ENCODE measurements at places on chromosomes 16 and 17.

- peak; percentile 86 for DNase-seq
Measured at GRCh38 chr17:9239793-9240658, 218.7 kb downstream of the NTN1 start.

DNA sequence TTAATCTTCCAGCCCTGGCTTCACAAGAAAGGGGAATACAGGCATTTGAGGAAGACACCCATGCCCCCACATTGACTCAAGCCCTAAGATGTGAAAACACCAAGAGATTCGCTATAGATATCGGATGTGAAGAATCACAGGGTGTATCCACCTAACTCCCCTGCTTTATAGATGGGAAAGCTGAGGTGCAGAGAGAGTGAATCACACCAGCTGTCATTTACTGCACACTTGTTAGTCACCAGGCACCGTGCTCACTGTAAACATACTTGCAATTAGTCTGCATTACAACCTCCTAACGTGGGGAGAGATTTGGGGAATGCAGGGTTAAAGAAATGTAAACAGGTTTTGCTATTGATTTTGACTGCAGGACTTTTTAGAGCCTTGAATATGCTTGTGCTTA is 325.5 kb downstream of the C16orf95 start:
- no peak for DNase-seq

DNA sequence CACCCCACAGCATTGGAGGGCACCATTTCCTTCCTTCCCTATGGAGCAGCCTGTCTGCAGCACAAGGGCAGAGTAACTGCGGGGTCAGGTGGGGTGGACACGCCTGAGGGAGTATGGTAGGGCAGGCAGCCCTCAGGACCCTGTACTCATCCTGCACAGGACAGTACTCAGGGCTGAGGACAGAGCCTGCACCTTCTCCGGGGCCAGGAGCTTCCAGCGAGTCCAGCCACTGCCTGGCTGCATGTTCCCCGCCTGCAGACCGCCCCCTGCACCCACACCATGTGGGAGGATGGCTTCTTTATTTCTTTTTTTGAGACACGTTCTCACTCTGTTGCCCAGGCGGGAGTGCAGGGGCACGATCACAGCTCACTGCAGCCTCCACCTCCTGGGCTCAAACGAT is 47.6 kb upstream of the CDC42EP4 start:
- no peak for DNase-seq

- DNase-seq: peak; percentile 33
Measured at GRCh38 chr17:65163990-65164495, 26.9 kb downstream of the RGS9 start.

DNA sequence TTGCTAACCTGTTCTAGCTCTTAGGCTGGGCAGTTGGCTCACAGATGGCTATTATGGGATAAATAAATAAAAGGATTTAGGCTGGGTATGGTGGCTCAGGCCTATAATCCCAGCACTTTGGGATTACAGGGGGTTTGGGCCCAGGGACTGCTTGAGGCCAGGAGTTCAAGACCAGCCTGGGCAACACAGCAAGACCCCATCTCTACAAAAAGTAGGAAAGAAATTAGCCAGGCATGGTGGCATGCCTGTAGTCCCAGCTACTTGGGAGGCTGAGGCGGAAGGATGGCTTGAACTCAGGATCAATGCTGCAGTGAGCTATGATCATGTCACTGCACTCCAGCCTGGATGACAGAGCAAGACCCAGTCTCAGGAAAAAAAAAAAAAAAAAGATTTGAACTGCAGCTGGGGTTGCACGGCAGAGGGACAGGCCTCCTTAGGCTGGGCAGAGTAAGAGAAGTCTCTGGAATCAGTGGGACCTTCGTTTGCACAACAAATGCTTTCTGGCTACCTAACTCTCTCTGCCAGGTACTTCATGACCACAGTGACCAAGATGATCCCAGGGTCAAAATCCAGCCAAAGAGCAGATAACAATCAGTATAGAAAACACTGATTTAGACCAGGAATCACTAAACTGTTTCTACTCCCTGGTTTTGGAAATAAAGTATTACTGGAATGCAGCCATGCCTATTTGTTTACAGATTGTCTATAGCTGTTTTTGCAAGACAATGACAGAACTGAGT is 6.8 kb downstream of the RUSF1 start:
- no peak for DNase-seq

Data from B cell (primary cell).